ENCODE measurements at places on chromosomes 1 and 21.

GRCh38 chr1:17853241-17853935, 98.3 kb downstream of the ACTL8 start:
- no peak for DNase-seq

DNA sequence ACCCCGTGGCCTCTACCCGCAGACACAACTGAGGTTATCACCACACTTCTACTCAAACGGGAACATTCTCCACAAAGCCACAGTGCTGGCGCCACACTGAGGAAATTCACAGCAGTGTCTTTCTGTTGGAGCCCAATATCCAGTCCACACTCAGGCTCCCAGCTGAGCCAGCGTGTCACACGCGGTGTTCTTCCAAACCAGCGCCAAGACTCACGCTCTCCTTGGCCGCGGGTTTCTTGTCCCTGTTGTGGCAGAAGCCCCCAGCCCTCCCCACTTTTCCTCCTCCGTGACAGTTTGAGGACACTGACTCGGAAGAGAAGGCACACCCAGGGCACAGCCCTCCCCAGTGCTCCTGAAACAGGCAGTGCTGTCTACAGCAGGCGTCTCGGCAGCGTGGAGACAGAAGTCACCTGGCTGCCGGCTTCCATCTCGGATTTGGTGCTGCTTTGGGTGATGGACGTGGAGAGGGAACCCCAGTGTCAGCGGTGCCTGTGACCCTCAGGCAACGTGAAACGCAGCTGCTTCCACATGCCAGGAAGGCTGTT, 35.4 kb upstream of the AGPAT3 start:
- DNase-seq: no peak

- no peak for DNase-seq
Observed at GRCh38 chr1:12618661-12618964, 603 bp upstream of the DHRS3 start.

- no peak for DNase-seq
Observed at GRCh38 chr1:157626099-157626498, 28.2 kb upstream of the FCRL4 start.

DNA sequence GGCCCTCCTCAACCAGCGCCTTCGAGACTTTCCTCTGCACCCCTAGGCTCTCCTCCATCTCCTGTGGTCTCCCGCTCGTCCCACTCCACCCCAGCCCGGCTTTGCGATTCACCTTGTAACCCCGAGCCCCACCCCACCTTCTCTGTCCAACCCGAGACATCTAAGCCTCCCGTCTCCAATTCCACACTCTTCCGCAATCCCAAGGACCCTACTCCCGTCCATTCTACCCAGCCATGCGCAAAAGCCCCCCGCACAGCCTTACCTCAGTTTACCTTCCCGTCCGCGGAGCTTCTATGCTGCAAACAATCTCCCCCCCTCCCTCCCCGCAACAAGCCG, 174 bp downstream of the SH3BP5L start:
- no peak for DNase-seq

DNA sequence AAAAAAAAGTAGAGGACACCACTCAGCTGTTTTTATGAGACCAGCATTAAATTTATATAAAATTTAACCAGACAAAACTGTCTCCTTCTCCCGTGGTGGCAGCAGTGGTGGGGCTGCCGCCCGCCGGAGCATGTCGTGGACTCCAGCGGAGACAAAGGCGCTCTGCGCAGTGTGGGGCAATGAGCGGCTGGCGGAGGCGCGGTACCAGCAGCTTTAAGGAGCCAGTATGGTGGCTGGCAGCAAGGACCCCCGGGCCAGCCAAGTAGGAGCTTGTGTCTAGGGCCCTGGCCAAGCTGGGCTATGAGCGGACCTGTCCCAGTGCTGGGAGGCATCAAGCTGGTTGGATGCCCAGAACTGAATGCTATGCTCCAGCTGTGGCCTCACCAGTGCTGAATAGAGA, 2102.9 kb downstream of the NCAM2 start:
- DNase-seq: no peak

- no peak for DNase-seq
Observed at GRCh38 chr1:156808186-156809030, 8.2 kb downstream of the SH2D2A start.

DNA sequence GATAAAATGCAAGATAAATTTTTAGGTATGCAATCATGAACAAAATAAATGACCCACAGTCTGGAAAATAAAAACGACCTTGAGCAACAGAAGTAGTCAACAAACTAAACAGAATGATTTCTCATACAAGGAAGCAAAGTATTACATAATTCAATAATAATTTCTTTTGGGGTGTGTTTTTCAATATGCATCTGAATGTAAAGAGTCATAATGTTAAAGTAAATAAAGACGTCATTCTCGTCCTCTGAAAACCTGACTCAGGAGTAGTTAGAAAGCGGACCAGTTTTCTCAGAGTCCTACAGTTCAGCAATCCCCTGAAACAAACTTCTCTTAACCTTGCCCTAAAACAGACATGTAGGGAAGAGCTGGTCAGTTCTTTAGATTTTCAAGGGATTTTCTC, 18.6 kb downstream of the CDC42BPA start:
- DNase-seq: no peak

GRCh38 chr1:149993764-149994163, 16.8 kb downstream of the OTUD7B start:
- DNase-seq: no peak

GRCh38 chr1:23102289-23102688, 66.4 kb downstream of the LUZP1 start:
- no peak for DNase-seq
